ENCODE measurements at places on chromosomes 1 and 21.
A peak's percentile ranks its signal among the peaks of the same experiment; 100 is the strongest.

- DNase-seq: no peak
Observed at GRCh38 chr1:164223378-164223777, 335.6 kb upstream of the PBX1 start.

GRCh38 chr1:84701376-84701775 lies 11.1 kb upstream of the SSX2IP start:
- DNase-seq: no peak

DNA sequence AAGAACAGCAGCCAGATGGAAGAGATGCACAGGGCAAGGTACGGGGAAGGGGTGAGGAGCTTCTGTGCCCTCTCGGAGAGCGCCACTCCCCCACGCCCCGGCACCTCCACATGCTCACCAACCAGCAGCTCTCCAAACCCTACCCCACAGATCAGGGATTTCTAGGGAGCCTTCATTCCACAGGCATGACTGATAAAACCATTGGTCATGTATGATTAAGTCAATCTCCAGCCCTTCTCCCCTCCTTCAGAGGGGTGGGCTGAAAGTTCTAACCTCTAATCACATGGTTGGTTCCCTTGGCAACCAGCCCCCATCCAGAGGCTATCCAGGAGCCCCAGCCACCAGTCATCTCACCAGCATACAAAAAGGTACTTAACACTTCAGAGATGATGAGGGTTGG lies 144.7 kb downstream of the TGFBR3 start:
- DNase-seq: no peak

- DNase-seq: no peak
Observed at GRCh38 chr1:2862814-2863647, 61.5 kb upstream of the TTC34 start.

DNA sequence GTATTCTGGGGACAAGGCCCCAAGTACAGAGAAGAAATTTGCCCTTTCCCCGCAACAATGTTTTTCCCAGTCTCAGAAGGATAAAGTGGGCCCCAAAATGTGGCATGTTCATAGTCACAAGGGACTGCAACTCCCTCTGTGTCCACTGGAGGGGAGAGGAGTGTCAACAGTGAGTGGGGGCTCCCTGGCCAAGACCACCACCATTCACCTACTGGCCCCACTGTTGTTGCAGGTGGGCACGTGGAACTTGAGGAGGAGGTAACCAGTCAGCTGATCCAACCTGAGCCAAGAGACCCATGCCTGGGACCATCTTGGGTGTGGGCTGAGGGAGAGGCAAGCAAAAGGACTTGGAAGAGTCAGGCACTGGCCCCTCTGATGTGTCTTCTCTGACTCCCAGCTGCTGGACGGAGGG lies 777 bp downstream of the NUDT17 start:
- no peak for DNase-seq

DNA sequence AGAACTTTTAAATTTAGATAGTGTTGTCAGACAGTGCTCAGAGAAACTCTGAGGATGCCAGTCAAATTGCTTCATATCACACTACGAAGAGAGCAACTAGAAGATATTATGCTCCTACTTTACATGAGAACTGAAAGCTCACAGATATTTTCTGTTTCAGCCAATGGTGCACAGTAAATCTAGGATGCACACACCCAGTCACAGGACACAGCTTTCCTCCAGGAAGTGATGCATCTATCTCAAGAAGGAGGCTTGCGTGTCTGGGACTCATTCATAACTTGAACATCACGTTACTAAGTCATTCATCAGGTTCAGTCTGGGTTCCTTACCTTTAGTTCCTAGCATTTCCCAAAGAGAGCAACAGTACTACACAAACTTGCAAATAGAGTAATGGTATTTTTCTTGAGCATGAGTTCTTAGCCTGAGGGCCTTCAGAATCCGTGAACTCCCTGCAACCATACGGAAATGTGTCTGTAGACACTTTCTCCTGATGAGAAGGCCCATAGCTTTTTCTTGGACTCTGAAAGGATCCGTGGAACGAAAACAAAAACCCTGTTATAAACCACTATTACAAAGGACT lies 12.2 kb downstream of the ZNF697 start:
- DNase-seq: no peak

- DNase-seq: no peak
Observed at GRCh38 chr1:54260810-54261209, 60.8 kb downstream of the MRPL37 start.

DNA sequence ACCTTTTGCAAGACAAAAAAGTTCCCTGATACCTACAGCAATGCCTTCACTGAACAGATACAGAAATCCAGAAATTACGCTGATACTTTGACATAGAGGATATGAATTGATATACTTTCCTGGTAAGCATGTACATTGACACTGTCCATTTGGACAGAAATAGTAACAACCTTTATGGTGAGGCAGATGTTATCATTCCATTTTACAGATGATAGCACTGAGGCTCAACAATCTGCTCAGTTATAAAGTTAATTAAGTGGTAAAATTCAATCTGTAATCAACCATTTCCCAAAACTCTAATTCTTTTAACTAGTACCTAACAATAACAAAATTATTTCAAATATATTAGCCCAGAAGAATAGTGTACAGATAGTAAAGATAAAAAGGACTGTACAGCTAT lies 20.6 kb downstream of the SCAF4 start:
- DNase-seq: no peak

- DNase-seq: no peak
Observed at GRCh38 chr1:2979191-2980072, 41.8 kb upstream of the ACTRT2 start.

- DNase-seq: peak; percentile 56
Observed at GRCh38 chr1:207499573-207499972, 3.6 kb downstream of the CR1 start.

- DNase-seq: no peak
Observed at GRCh38 chr1:114691061-114691460, 4.3 kb downstream of the AMPD1 start.
